ENCODE measurements at places on chromosomes 2 and 18.

GRCh38 chr2:74091391-74091790, 56.3 kb downstream of the BOLA3 start:
- DNase-seq, result no peak

DNA sequence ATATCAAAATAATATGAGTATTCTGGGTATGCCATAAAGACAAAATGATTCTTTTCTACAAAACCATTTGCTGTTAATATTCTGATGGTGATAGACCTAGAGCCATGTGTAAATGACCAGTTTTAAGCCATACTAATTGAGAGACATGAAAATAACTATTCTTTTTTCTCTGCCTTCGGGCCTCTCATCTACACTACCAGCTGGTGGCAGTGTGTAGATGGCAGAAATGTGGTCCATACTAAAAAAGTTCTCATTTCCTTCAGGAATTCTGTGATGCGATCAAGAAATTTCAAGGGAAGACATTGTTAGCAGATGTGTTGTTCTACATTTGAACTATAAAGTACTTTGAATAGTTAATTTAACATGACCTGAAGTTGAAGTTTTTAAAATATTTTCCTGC, 485.2 kb downstream of the TRIB2 start:
- no peak for DNase-seq

- DNase-seq, result no peak
These were observed 1.1 kb downstream of the CHN1 start for GRCh38 chr2:175003875-175004729.

GRCh38 chr2:84443477-84443876, 15.6 kb downstream of the SUCLG1 start:
- no peak for DNase-seq

DNA sequence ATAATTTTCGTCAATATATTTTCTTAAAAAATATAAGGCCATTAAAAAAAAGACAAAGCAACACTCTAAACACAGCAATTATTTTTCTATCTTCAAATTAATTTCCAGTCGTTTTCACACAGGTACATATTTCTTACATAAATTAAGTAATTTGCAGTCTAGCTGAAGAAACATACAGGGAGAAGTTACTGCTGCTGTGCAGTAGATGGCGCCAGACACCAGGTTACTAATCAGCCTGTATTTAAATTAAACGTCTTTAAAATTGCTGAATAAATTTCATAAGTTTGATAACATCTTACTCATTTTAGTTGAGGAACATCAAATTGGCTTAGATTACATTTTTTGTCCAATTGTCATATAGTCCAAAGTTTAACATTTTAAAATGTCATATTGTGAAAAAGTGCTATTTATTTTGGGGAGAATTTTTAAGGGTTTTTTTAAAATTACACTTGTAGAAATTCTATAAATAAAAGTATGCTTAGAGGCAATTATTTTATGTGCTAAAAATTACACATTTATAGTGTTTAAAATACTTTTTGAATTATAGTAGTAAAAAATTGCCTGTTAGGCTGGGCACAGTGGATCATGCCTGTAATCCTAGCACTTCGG, 88.4 kb downstream of the PMAIP1 start:
- DNase-seq, result peak; percentile 40

- peak; percentile 23 for DNase-seq
These were observed 59.1 kb downstream of the MAP3K20 start for GRCh38 chr2:173134703-173135102.

GRCh38 chr18:51030537-51031258, 685 bp downstream of the SMAD4 start:
- DNase-seq, result peak; percentile 58

- DNase-seq, result no peak
These were observed 85.3 kb downstream of the C2orf74 start for GRCh38 chr2:61247204-61247812.

GRCh38 chr2:72035518-72036172, 112.0 kb downstream of the CYP26B1 start:
- no peak for DNase-seq

GRCh38 chr2:174892546-174892945, 112.6 kb downstream of the CHN1 start:
- no peak for DNase-seq

GRCh38 chr2:25109822-25110221, 58.6 kb downstream of the POMC start:
- DNase-seq, result no peak

DNA sequence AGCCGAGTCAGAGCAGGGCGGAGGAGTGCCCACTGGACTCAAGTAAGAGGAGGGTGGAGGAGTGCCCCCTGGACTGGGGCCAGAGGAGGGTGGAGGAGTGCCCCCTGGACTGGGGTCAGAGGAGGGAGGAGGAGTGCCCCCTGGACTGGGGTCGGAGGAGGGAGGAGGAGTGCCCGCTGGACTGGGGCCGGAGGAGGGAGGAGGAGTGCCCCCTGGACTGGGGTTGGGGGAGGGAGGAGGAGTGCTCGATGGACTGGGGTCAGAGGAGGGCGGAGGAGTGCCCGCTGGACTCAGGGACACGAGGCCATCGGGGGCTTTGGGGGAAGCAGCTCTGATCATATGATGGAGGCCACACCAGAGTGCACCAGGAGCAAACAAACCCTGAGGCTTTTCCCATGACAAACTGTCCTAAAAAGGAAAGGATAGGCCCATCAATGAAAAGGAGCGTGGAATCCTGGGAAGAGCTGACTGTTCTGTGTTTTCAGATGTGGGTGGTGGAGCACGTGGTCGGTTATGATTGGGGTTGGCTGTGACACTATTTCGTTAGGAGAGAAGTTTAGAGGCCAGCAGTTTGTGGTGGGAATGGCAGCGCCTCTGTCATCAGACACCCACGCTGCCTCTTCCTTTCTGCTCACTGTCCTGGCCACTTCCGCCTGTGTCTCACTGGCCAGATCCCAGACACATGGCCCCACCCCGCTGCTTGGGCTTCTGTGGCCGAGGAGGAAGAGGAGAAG, 24.5 kb upstream of the HPCAL1 start:
- DNase-seq, result peak; percentile 49

GRCh38 chr2:197273485-197273884, 37.1 kb downstream of the ANKRD44 start:
- no peak for DNase-seq

GRCh38 chr2:38279201-38279600, 97.9 kb downstream of the ATL2 start:
- no peak for DNase-seq

GRCh38 chr2:113890253-113891235, 655 bp downstream of the ACTR3 start:
- peak; percentile 70 for DNase-seq

DNA sequence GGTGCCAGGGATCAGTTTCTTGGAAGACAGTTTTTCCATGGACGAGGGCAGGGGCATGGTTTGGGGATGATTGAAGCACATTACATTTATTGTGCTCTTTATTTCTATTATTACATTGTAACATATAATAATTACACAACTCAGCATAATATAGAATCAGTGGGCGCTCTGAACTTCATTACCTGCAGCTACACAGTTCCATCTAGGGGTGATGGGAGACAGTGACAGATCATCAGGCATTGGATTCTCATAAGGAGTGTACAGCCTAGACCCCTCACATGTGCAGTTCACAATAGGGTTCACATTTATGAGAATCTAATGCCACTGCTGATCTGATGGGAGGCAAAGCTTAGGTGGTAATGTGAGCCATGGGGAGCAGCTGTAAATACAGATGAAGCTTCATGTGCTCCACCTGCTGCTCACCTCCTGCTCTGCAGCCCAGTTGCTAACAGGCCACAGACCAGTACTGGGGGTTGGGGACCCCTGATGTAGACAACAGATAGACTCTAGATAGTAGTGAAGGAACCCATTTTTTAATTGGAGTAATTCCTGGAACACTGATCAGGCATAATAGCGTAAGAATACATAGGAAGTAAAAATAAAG, 41.5 kb upstream of the MC4R start:
- DNase-seq, result no peak

GRCh38 chr2:217924346-217924901, 78.4 kb downstream of the TNS1 start:
- DNase-seq, result no peak

DNA sequence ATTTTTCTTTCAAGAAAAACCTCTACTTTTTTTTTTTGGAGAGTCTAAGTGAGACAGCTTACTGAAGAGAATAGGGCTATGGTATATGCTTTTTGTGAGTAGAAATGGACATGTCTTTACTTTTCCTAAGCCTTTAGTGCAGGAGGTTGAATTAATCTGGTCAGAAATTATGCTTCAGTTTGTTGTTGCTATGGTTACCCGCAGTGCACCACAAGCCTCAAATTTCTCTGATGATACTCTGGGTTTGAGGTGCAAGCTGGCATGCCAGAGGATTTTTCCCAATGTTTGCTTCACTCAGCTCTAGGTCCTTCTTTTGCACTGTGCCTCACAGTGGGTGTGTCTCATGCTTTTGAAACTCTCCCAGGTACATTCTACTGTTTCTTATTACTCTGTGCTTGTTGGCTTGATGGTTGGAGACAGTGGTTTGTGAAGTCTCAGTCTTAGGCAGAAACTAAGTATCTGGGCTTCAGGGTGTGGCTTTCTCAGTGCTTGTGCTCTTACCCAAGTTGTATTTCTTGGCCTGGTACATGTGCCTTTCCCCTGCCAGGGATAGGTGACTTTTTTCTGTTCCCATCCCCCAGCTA, 278.3 kb downstream of the RBM43 start:
- no peak for DNase-seq

- no peak for DNase-seq
These were observed 20.8 kb downstream of the SOS1 start for GRCh38 chr2:39099870-39100728.

DNA sequence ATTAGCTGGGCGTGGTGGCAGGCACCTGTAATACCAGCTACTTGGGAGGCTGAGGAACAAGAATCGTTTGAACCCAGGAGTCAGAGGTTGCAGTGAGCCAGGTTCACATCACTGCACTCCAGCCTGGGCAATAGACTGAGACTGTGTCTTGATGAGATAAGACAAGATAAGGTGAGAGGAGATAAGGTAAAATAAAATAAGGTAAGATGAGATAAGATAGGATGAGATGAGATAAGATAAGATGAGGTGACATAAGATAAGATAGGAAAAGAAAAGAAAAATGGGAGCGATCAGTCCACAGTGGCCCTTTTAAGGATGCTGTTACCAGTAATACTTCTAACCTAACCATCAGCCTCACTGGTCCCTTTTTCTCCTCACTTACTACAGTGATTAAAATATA, 134.3 kb upstream of the UNC80 start:
- DNase-seq, result no peak

- DNase-seq, result no peak
These were observed 8.1 kb downstream of the EMX1 start for GRCh38 chr2:72925328-72925943.

GRCh38 chr18:78393086-78393862, 586.3 kb upstream of the SALL3 start:
- DNase-seq, result no peak

- DNase-seq, result no peak
These were observed 78.7 kb downstream of the ICOS start for GRCh38 chr2:204015118-204015843.

DNA sequence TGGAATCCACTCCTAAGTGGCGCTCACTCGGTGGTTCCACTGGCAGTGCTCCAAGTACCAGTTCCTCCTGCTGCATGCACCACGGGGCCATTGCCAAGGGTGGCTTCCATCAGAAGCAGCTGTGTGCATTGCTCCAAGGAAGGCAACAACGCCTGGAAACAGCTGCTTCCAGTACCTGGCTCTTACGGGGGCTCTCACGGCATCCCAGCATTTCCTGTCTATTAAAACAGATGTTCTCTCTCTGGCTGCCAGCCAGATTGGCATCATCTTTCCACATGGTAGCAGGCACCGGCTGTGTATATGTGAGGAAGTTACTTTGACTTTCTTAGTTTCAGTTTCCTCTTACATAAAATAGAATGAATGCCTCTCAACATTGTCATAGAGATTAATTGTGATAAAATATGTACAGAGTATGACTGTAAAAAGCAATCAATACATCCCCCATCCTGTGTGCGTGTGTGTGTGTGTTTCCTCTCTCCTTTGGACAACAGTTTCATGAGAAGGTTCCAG, 84.9 kb downstream of the CMPK2 start:
- DNase-seq, result peak; percentile 11

- no peak for DNase-seq
These were observed 103.8 kb downstream of the GAREM1 start for GRCh38 chr18:32366586-32367538.

- DNase-seq, result no peak
These were observed 31.6 kb upstream of the MAP3K20 start for GRCh38 chr2:173043897-173044519.

DNA sequence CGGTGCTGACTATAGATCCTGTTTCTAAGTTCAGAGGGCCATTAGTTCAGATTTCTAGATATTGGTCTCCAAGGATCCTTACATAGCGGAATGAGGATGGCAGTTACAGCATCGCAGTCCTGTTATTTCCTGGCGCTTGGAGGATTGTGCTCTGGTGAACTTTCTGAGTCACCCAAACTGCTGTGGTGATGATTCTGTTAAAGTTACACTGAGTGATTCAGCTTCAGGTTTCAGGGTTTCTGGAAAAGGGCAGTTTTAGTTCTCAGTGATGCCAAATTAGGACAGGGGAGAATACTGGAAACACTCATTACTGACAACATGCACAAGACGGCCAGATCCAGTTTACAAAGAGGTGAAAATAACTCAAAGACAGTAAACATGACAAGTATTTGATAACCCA, 52.1 kb upstream of the ANKRD62 start:
- no peak for DNase-seq

GRCh38 chr2:111015283-111015995, 105.3 kb upstream of the BCL2L11 start:
- DNase-seq, result no peak

- DNase-seq, result no peak
These were observed 142.3 kb downstream of the ABCA12 start for GRCh38 chr2:214995926-214996670.

DNA sequence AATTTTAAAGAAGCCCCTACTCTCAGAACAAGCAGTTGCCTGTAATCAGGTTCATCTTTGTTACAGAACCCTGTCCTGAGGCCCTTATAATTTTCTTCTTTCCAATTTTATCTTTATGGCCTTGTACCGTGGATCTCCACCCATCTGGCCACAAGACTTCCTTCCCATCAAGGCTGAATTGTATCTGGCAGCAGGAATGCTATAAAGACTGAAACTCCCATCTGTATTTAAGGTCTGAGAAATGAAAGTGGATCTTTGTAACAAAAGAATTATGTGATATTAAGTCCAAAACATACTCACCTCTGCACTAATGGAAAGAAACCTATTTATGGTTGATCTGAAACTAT, 91.8 kb downstream of the METTL8 start:
- no peak for DNase-seq

GRCh38 chr2:104969564-104969963, 68.3 kb upstream of the MRPS9 start:
- DNase-seq, result no peak
